ENCODE measurements at places on chromosomes 12 and 14.

- no peak for DNase-seq
Measured at GRCh38 chr14:61498811-61499210, 177.4 kb downstream of the PRKCH start.

DNA sequence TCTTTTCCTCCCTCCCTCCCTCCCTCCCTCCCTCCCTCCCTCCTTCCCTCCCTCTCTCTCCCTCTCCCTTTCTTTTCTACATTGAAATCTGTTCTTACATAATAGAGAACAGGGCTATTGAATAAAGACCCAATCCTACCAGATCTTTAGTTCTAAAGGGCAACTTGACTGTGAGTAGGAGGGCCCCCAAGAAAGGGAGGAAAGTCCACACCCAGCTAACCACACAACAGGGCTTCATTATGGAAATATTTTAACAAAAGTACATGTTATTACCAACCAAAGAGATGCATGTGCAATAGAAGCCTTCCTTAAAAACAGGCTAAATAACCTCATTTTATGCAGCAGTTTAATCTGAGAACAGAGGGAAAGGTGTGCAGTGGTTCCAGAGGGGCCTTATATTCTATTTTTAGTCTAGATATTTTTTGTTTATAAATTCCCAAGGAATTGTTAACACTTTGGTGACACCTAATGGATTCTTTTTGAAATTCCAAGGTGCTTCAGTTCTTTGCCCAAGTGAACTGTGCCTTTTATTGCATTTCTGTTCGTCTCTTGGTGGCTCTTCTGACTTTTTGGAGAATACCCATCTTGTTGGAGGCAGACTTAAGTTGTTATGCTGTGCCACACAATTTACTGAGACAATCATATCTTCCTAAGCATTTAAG is 63.0 kb downstream of the GNS start:
- no peak for DNase-seq

GRCh38 chr12:55392032-55392795 is 8.1 kb upstream of the OR6C65 start:
- DNase-seq: no peak

DNA sequence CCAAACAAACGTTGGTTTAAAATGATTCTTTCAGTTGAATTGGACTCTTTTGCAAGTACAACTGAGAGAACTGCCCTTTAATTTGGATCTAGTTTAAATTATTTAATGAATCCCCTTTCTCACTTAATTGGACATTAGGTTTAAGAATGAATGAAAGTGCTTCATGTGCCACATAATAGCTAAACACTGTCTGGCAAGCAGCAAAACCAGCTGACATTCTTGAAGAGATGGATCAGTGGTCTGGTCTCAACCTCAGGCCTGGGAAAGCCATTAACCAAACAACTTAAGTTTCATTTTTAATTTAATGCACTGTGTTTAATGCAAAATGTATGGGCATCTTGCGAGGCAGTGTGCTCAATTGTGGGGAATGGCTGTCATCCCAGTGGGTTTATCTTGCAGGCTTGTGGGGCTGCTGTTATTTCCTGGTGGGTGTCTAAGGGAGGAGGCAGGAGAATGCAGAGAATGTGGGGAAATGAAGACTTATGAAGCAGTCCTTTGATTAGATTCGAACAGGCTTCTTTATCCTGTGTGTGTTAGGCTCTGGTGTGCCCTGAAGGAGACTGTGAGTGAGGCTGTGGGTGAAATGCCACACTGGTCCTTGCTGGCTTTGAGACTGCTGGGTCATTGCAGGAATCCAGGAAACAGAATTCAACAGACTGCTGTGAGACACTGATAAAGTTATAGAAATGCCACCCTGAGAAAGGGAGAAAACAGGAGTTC is 144.1 kb upstream of the PELI2 start:
- no peak for DNase-seq

DNA sequence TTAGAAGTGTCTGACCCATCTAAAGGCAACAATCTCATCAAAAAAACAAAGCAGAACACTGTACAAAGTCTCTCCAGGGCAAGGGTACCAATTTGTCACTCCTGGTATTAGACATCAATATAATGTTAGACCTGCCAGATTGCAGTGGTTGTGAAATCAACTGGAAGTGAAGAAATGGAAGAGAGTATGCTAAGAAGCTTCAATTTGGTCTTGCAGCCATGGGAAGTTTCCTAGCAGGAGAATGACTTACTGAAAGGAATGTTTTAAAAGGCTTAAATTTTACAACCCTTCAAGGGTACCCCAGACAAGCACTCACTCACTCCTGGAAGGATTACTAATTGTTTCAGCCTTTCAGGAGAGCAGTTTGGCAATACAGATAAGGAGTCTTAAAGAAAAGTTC is 18.9 kb downstream of the LLPH start:
- DNase-seq: no peak

GRCh38 chr14:31172084-31172483 is 35.5 kb downstream of the HECTD1 start:
- DNase-seq: no peak

- no peak for DNase-seq
Measured at GRCh38 chr12:8903646-8904045, 10.7 kb upstream of the PHC1 start.

- no peak for DNase-seq
Measured at GRCh38 chr12:104684884-104685283, 228.1 kb downstream of the CHST11 start.

DNA sequence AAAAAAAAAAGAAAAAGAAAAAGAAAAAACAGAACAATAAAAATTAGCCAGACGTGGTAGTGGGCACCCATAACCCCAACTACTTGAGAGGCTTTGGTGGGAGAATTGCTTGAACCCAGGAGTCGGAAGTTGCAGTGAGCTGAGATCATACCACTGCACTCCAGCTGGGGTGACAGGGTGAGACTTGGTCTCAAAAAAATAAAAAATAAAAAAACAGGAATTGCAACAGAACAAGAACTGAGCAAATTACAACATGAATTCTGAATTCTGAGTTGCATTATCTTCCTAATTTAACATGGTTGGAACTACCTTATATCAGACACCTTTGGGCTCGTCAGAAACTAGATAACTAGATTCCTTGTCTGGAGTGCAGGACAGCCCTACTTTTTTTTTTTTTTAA is 53.3 kb upstream of the NR2C1 start:
- DNase-seq: no peak

DNA sequence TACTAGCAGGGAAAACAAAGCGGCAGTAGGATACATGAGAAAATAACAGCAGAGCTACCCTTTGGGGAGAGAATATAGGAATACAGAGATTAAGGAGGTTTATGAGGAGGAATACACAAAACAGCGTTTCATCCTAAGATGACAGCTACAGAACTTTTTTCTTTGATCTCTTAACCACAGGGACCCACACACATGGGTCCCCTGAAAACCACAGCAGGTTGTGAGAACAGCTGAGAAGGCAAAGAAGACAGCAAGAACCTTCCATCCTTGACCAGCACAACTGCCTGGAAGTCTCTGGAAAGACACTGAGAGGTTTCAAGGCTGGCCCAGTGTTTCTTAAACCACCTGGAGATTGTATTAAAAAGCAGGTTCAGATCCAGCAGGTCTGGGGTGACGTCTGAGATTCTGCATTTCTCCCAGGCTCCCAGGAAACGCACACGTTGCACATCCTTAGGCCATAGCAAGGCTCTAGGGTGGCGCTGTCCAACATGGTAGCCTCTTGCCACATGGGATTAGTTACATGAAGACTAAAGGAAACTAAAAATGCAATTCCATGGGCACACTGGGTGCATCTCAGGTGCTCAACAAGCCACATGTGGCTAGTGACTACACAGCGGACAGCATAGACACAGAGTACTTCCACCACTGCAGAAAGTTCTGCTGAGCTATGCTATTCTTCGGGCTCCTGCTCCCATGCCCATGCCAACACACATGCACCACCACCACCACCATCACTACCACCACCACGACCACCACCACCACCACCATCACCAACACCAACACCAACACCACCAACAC is 92.3 kb downstream of the FOXN3 start:
- DNase-seq: no peak

DNA sequence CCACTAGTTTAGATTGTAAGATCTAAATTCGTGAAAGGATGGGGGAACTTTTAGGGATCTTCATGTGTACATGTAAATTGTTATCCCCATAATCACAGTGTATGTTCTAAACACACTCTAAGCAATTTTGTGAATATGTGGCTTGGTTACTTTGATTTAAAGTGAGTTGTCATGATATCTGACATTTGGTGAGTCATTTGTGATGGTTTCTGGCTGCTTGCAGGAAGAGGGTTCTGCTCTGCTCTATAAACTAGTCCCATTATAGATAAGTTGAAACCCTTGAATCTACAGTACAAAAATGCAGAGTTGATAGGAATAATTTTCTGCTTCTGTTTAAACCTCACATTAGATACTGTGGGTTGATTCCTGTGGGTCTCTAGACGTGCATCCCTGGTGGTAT is 14.8 kb downstream of the GUCY2C start:
- no peak for DNase-seq

- no peak for DNase-seq
Measured at GRCh38 chr12:108199106-108199505, 70.0 kb downstream of the WSCD2 start.

DNA sequence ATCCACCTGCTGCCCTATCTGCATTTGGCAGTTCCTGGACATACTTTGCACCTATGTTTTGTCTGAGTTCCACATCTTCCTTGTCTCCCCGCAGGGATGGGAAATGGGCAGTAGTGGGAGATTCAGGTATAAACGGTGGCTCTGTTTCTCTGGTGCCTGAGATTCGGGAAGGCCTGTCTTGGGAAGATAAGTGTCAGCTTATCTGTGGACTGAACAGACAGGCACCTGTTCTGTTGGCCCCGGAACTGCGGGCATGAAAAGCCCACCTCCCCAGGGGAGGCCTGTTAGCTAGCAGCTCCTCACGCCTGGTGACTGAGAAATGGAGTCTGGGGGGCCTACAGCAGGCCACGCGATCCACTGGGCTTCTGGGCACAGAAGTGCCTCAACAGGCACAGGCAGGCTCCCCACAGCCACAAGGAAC is 5.8 kb downstream of the PHB2 start:
- DNase-seq: no peak

DNA sequence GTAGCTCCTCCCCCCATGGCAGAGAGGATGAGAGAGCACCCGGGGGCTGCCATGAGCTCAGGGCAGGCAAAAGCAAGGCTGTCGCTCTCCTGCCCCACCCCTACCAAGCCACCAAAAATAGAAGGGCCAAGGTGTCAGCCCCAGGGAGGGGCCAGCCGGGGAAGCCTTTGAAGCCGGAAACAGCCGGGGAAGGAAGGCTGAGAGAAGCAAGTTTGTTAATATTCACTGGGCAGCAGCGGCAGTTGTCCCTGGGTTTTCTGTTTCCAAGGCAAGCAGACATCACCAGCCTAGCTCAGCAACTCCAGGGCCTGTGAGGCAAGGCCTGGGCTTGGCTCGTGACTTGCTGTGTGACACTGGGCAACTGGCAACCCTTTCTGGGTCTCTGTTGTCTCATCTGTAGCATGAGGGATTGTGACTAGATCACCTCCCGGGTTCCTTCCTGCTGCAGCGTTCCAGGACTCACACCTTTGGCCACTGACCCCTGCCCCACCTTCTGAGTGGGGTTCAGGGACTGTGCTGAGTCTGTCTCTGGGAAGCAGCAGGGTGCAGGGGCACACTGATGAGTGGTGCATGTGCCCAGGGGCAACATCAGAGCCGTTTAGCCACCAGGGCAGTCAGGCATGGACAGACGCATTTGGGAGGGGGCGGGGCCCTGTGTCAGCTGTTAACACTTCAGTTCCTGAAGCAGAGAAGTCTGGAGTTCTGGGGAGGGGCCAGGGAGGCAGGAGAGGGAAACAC is 24.3 kb downstream of the SYNDIG1L start:
- no peak for DNase-seq

- peak; percentile 7 for DNase-seq
Measured at GRCh38 chr12:63668028-63668799, at the start of gene DPY19L2. DPY19L2 (minus strand) TSS chr12:63668493; CDS start chr12:63668393, 100 bp downstream.

DNA sequence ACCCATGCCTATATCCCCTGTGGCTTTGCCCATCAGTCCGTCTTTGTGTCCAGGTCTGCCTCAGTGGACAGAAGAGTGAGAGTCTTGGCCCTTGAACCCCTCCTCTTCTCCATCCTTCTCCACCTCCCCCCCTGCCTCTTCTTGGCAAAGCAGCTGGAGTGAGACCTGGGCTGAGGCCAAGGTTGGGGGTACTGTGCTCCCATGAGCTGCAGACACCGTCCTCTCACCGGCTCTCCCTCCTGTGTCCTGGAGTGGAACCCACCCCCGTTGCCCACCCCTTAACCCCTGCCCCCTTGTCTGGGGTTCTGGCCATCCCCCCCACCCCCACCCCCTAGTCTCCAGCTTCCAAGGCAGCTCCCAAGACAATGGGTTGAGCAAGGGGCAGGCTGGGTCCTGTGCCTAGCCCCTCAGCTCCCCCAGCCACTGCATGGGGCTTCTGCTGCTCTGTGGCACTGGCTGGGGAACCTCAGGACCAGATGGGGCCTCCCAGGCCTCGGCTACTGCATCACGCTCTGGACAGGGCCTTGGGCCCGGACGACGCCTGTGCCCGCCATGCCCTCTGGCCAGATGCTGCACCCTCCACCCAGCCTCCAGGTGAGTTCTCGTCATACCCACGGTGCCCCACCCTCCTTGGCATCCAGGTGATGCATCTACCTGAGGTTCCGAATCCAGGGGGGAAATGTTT is 35.7 kb downstream of the RTL1 start:
- DNase-seq: no peak

DNA sequence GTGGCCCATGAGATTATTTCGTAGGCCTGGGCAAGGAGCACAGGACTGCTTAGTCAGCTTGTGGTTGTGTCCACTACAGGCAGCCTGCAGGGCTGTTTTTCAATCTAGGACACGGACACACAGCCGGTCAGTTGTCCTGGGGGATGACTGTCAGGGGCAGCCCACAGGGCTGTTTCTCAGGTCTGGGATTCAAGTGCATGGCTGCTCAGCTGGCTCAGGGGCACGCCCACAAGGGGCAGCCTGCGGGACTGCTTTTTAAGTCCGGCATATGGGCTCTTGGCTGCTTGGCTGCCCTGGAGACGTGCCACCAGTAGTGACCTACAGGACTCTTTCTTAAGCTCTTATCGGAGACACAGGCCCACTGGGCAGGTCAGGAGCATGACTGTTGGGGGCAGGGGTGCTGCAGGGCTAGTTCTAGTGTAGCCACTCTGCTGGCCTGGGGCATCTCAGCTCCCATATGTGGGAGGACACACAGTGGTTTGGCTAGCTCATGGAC is 26.6 kb upstream of the GTF2A1 start:
- DNase-seq: no peak

DNA sequence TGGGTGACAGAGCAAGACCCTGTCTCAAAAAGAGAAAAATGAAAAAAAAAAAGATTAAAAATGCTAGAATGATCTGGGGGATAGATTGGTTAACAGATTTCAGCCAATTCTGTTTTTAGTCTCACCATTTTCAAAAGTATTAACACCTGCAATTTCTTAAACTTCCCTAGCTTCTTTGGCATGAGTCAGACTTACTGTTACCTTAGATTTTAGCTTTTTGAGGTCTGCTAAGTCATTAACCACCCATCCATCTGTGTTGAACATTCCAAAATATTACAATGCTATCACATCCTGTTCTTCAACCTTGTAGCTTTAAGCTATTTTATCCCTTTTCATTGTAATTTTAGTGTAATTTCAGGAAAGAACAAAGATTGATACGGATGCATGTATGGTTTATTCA is 59.3 kb downstream of the PPP1R13B start:
- no peak for DNase-seq

Measured in iPS DF 19.7 (cell line).